IPS DF 6.9 (cell line): ENCODE measurements at places on chromosomes 4 and X.
A peak's percentile ranks its signal among the peaks of the same experiment; 100 is the strongest.

DNA sequence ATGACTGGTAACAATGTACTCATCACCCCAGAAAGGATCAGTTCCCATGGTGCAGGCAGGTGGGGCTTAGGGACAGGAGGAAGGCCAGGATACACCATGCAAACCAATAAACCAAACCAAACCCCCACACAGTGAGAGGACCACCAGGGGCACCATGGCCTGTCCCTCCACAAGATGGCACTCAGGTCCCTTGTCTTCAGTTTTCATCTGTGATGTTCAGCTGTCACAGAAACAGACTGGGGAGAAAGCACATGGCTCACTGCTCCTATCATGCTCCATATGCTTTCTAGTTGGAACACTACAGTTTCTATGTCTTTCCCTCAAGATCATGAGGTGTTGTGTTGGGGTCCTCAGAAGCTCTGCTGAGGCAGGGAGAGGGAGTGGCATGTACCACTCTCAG is 10.1 kb downstream of the HS3ST1 start:
- DNase-seq = no peak

DNA sequence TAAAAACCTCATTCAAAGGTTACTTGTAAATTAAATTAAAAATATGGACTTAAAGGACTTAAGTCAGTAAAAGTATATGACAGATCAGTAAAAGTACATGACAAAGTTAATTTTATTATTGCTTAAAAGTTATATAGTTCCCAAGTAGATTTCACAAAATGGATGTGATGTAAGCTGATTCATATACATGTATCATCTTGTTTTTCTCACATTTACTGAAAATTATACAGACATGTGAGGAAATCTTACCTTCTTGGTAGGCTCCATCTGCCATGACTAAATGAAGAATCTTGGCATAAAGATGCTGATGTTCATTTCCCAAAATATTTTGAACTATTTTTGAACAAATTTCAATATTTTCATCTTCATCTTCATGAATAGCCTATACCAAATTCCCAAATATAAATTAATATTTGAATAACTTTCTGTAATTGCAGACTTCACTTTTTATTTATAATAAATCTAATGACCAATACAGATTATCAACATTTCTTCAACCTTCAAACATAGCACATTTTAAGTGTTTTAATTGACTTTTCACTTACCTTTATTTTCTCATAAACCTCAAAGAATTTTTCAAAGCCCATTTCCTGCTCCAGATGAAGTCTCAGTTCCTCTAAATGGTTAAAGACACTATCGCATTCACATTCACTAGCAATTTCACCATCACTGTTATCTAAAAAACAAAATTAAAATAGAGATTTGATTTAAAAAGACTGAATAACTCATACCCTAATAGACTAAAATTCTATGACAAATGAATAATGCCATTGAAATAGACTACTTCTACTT is 129.4 kb upstream of the SH3RF1 start:
- no peak for DNase-seq

DNA sequence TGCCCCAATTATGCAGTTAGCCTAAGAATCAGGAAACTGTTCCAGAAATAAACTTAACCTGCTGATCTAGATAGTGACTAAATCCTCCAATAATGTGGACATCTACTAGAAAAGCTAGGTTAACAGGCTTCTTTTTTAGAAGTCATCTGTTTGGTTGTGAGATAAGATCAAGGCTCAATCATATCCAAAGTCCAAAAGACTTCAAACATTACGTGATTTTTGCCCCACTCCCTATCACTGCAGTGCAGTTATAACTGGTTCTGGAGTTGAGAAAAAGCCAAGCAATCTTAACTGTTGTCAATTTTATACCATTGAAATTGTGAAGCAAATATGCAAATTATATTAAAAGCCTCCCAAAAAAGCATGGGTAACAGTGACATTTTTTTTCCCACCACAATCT is 781.4 kb downstream of the KLHL13 start:
- DNase-seq = no peak

DNA sequence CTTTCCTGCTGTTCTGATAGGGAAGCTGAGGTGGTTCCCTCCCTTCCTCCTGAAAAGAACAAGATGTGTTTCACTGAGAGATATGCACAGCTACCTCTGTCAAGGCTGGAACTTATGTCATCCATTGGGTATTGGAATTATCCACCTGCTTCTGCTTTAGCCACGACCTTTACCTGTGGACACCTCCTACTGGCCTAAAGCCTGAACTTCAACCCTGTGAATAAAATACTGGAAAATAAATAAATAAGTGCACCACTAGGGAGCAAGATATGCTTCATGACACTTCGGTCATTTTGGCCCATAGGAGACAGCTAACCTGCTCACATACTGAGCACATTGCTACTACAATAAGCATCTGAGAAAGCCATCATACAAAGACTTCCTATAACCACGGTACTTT is 419.9 kb upstream of the NWD2 start:
- DNase-seq = peak; percentile 20

GRCh38 chr4:83561381-83561780 is 25.5 kb downstream of the GPAT3 start:
- no peak for DNase-seq

- DNase-seq = no peak
Measured at GRCh38 chrX:101957174-101957573, 25.3 kb upstream of the ZMAT1 start.

DNA sequence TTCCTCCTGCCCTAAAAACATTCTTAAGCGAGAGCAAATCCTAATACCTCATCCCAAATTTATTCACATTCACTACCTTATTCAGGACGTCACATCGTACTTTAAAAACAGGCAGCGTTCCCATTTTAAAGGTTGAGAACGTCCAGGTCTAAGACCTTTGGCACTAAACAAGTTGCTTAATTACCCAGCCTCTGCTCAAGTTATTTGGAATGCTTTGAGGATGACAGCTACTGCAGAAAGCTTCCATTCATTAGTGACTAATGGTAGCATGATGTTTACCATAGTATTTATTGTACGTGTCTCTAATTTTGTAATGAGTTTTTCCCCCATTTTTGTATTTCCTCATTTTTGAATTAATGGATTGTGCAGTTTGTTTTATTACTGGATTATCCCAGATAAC is 1.5 kb downstream of the USP38 start:
- DNase-seq = no peak

GRCh38 chrX:72716766-72717165 is 2.7 kb upstream of the PHKA1 start:
- no peak for DNase-seq

DNA sequence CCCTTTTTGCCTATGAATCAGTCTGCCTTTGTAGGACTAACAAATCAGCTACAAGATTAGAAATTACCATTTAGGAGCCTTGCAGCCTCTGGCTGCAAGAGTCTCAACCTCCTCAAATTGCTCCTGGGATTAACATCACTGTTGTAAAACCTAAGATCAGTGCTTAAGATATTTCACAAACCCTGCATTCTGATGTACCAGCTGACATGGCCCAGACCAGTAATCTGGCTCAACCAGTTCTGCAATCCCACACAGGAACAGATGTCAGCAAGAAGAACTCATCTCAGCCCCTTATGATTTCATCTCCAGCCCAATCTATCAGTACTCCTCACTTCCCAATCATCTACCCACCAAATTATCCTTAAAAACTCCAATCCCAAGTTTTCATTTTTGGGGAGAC is 32.5 kb upstream of the AADAT start:
- DNase-seq = no peak

DNA sequence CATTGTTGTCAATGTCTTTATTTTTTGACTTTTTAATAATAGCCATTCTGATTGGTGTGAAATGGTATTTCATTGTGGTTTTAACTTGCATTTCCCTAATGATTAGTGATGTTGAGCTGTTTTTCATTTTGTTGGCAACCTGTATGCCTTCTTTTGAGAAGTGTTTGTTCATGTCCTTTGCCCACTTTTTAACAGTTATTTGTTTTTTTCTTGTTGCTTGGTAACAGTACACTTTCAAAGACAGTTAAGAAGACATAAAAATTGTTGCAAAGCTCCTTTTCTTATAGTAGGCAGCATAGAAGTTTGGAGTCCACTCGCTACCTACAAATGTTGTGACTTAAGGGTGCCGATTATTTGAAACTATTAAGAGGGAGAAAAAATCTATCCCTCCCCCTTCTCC is 48.7 kb upstream of the SLC7A11 start:
- no peak for DNase-seq
